ENCODE measurements at places on chromosomes 1 and 21. TPM values are rescaled to one million over a fixed set of nuclear protein-coding genes. Genes with fewer than 3 reads are reported as not detected.

NBPF4 gene
- total RNA-seq: not detected

DNA sequence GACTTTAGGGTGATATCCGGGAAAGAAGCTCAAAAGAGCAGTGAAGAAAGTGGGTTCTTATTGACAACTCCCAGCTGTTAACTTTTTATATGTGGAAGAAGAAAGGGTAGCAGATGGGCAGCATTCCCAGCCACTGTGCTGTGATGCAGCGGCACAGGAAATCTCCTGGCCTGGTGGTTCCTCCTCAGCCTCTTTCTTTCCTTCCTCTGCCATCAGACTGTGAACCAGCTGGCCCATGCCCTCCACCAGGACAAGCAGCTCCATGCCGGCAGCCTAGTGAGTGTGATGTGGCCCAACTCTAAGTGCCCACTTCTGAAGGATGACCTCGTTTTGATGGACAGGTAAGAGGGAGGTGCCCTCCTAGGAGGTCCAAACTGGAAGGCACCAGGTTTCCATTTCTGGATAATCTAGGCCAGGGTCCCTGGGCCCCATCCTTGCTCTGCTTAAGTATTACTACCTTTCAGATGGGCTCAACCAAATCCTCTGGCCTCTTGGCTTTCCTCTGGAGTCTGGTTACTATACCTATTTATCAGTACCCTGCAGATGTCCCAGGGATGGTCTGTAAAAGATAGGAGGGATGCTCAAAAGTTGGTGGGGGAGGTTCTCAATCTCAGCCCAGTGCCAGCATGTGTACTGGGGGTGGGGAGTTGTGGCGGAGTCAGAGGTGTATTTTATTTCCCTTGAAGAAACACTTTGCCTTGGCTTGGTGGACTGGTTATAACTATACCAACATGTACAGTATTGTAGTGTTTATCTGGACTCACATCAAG lies 17.0 kb downstream of the MFN2 start:
- no peak for DNase-seq

DNA sequence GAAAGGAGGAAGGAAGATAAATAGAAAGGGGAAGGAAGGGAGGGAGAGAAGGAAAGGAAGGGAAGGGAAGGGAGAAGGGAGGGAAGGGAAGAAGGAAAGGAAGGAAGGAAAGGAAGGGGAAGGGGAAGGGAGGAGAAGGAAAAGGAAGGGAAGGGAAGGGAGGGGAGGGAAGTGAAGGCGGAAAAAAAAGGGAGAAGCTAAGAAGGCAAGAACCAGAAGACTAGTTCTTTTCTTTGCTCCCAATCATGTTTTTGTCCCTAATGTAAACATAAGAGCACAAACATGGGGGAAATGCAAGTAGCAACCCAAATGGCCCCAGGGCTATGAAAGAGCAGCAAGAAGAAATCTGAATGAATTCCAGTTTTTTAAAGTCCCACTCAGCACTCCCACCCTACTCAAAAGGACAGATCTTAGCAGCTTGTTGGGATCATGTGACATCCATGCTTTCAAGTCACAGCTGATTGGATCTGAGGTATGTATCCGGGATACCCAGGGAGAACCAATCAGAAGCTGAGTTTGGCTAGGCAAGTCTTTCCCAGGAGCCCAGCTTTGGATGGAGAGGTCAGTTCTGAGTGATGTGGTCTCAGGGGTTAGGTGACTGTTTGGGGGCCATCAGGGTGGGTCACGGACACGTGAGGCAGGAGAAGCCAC lies 24.2 kb upstream of the FHAD1 start:
- no peak for DNase-seq

DNA sequence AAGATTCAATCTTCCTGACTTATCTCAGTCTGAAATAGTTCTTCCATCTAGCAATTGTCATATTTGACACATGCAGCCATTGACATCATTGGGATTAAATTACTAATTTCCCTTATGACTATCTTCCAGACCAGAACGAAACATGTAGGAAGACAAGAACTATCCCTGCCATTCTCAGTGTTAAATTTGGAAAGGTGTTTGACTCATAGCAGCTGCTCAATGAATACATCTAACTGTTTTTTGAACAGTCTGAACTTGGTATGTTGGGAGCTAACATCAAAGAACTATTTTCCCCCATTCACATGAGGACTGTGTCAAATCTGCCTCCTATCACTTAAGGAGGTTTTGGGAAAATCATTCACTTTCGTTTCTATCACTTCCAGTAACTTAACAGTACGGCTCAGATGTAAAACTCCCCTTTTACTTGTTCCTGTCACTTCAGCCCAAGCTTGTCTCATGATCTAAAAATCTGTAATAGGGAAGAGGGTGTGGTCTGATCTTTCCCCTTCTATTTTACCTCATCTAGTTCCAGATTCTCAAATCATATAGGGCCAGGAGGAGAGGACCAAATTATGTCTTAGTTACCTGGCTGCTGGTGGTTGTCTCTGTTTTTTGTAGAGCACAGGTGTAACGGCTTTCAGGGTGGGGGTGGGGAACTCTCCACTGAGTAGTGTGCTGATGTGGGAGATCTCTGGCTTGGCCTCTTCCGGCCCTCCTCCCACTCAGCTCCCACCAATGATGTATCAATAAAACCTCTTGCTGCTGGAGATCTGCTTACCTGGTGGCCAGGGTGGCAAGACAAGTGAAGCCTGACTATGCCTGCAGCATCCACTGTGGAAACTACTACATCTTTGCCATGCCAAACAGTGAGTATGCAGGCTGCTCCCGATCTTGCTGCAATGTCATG lies 26.2 kb upstream of the SLAMF1 start:
- DNase-seq: no peak

FCGR3A gene
- total RNA-seq: 7.6 TPM

Data from esophagus muscularis mucosa (tissue), 4 donors.